ENCODE measurements at places on chromosomes 12 and 14. TPM values are rescaled to one million over a fixed set of nuclear protein-coding genes. Genes with fewer than 3 reads are reported as not detected.
A peak's percentile ranks its signal among the peaks of the same experiment; 100 is the strongest.

- DNase-seq: peak; percentile 93
Measured at GRCh38 chr12:7108003-7108795, 815 bp downstream of the C1RL start.

- DNase-seq: peak; percentile 80
Measured at GRCh38 chr14:68941820-68942219, 37.3 kb downstream of the ACTN1 start.

GRCh38 chr14:68684466-68685418, 108.1 kb downstream of the ZFP36L1 start:
- no peak for DNase-seq

GRCh38 chr14:37142835-37143401, 29.5 kb downstream of the SLC25A21 start:
- no peak for DNase-seq

DNA sequence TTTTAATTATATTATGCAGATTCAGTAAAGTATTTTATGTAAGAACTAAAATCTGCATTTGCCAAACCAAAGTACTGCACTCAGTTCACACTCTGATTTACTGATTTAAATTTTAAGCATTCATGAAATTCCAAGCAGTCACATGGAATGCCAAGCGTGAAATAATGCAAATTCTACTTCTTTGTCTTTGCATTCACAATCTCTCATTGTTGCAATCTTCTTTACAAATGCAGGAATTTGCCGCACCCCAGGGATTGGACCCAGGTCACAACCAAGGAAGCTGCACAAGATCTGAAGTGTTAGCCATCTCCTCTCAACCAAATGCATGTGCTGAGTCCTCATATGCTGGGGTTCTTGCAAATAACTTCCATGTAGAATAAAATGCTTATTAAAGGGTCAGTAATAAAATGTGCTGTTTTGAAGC, 71.9 kb downstream of the TUNAR start:
- DNase-seq: no peak

The OR6C68 gene
- not detected for total RNA-seq

The TAS2R42 gene
- not detected for total RNA-seq

The NKX2-8 gene
- not detected for total RNA-seq

The PLEKHG7 gene
- not detected for total RNA-seq

The TXNDC16 gene
- total RNA-seq: 4.1 TPM

The RNASE1 gene
- 394 TPM for total RNA-seq
